ENCODE measurements at places on chromosomes 2 and 18. TPM values are rescaled to one million over a fixed set of nuclear protein-coding genes. Genes with fewer than 3 reads are reported as not detected.
A peak's percentile ranks its signal among the peaks of the same experiment; 100 is the strongest.

DNA sequence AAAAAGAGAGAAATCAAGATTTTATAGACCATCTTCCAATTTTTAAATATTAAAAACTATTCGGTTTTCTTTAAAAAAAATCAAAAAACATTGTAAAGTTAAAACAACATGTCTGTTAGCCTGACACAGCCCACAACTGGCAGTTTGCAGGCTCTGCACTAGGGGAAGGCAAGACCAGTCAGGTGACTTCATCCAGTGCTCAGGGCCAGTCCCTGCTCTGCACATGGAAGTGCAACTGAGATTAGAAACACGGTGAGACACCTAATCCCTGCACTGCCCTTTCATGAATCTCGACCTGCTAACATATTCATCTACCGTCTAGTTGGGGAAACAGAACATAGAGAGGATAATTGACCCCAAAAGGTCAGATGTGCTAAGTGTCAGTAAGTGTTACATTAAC, 135.2 kb downstream of the BARD1 start:
- DNase-seq, result no peak

- DNase-seq, result no peak
These were observed 46.7 kb downstream of the MGAT5 start for GRCh38 chr2:134300585-134300984.

- no peak for DNase-seq
These were observed 24.8 kb downstream of the IGFBP2 start for GRCh38 chr2:216657980-216658379.

DNA sequence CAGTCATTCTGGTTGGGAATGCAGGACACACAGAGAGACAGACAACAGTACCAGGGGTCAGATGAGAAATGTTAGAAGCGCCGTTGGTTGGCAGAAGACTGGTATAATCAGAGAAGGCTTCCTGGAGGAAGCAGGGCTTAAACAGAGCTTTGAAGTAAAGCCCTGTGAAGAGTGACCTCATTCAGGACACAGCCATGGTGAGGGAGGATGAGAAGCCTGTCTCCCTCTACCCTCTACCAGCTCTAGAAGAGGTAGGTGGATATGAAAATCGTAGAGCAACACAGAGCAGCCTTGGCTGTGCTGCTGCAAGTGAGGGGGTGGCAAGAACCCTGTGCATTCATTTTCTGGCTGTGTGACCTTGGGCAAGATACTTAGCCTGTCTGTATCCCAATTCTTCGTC, 14.2 kb downstream of the TET3 start:
- DNase-seq, result no peak

DNA sequence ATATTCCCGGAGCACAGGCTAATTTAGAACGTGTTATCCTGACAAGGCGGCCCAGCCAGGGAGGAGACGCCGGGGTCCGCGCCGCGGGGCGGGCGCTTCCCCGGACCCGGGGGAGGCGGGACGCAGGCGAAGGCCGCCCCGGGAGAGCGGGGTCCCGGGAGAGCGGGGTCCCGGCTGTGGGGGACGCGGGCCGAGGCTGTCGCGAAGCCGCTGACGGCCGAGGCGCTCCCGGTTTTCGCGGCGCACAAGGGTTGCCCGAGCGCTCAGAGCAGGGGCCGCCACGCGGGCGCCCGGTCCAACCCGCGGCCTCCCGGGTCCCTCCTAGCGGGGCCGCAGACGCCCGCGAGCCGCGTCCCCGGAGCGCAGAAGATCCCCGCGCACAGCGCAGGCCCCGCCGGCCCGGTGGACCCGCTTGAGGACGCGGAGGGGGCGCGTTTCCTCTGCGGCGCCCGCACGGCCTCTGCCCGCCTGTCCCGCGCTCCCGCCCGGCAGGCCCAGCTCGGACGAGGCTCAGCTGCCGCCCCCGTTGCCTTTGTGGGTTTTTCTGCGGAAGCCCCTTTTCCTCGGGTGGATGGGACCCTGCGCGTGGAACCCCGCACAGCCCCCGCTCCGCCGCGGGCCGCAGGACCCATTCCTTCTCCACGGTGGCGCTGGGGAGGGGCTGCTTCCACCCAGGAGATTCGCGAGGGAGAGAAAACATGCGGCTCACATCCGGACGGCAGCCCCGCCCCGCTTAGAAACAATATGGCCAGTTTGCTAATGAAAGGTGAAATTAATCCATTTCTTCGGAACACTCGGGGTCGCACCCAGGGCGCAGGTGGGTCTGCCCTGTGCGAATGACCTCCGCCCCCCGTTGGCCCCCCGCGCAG, 9.6 kb upstream of the KCNG2 start:
- DNase-seq, result no peak

- no peak for DNase-seq
These were observed 1.3 kb upstream of the TRIB2 start for GRCh38 chr2:12715258-12716031.

GRCh38 chr2:214830794-214831346, 21.4 kb upstream of the BARD1 start:
- DNase-seq, result no peak

GRCh38 chr2:102059151-102059550, 67.4 kb downstream of the IL1R2 start:
- DNase-seq, result no peak

- DNase-seq, result no peak
These were observed 416.2 kb downstream of the IRS1 start for GRCh38 chr2:226383461-226383860.

GRCh38 chr2:12819103-12819475, 102.4 kb downstream of the TRIB2 start:
- DNase-seq, result peak; percentile 50

DNA sequence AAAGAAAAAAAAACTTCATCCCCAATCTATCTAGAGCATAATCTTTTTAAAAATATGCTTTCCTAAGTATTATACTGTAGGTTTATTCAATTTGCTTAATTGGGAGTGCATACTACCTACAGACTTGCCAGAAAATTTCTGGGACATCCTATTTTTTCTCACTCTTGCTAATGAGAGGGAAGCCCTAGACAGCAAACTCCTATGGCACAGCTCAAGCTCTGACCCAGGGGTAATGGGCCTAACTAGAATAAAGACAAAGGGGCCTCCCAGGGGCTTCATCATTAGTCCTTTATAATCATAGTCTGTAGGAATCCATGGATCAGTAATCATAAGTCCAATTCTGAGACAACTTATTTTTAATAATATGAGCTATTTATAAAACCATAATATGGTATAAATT, 142.6 kb upstream of the ITGA4 start:
- DNase-seq, result no peak

- DNase-seq, result no peak
These were observed 137.8 kb upstream of the GYPC start for GRCh38 chr2:126518196-126518595.

DNA sequence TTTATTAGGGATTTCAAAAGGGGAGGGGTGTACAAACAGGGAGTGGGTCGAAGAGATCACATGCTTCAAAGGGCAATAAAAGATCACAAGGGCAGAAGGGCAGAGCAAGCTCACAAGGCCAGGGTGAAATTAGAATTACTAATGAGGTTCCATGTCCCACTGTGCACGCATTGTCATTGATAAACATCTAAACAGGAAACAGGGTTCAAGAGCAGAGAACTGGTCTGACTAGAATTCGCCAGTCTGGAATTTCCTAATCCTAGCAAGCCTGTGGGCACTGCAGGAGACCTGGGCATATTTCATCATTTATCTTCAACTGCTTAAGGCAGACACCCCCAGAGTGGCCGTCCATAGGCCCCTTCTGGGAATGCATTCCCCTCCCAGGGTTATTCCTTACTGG, 408.2 kb downstream of the ZNF804A start:
- DNase-seq, result no peak

GRCh38 chr2:40483549-40484243, 31.8 kb upstream of the SLC8A1 start:
- no peak for DNase-seq

DNA sequence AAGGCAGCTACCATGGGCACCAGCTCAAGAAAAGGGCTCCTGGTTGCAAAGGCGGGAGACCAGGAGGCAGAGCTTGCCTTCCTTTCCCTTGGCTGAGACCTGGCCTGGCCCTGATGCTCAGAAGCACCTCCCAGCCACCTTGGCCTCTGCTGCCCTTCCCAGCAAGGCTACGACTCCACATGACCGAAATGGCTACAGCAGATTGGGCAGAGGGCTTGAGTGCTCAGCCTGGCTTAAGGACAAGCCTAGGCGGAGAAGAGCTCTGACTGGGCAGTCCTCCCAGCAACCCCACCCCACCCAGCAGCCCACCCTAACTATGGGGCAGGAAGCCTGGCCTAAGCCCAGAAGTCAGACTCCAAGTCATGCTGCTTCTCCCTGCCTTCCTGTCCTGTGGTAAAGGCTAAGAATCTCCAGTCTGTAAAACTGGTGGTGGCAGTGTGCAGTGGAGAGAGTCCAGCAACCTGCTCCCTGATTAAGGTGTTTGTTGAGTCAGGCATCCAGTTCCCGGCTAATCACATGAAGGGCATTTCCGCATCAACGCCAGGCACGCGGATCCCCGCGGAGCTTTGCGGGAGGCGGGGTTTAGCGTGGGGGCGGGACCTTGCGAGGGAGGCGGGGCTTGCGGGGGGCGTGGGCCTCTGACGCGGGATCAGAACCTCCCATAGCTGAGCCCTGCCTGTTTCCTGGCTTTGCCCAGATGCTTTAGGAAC, 256.0 kb downstream of the BCL11A start:
- DNase-seq, result no peak

DNA sequence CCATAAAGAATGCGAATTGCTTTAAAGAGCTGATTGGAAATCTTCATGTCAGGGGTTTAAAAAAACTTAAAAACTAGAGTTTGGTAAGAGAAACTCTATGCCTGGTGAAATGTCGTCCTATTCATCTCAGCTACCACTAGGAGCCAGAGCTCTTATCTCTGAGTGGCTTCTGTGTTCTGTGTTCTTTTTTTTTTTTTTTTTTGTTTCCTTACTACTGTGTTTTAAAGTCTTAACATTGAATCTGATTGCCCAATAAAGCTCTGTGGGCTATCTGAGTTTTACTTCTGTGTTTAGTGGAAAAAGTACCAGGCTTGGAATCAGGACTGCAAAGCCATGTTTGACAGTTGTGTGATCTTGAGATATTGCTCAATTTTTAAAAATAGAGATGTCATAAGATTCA, 494.8 kb downstream of the RIT2 start:
- DNase-seq, result no peak

DNA sequence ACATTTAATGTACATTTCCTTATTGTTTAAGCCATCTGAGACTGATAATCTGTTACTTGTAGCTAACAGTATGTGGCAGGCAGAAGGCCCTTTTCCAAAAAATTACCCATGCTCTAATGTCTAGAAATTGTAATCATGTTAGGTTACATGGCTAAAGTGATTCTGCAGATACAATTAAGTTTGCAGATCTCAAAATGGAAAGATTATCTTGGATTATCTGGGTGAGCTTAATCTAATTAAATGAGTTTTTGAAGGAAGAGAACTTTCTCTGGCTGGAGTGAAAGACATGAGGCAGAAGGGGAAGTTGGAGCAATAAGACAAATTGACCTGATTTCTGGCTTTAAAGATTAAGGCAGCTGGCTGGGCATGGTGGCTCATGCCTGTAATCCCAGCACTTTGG, 76.3 kb downstream of the MBD2 start:
- no peak for DNase-seq

DNA sequence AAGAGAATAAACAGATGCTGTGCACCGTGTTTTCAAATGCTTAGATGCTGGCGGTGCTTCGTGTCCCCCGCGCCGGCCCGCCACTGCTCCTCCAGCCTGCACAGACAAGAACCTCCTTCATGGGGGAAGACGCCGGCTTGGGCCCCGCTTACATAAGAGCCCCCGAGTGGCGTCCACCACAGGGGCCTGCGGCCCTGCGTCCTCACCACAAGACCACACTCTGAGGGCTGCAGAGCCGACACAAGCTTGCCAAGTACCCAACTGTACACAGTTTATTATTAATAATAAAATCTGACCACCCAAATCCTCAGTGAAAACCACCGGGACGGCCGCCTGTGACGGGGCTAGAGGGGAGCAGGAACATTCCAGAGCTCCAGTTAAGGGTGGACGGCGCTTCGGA, 232.2 kb downstream of the HDAC4 start:
- no peak for DNase-seq

GRCh38 chr2:127632592-127633489, 13.1 kb upstream of the GPR17 start:
- no peak for DNase-seq

DNA sequence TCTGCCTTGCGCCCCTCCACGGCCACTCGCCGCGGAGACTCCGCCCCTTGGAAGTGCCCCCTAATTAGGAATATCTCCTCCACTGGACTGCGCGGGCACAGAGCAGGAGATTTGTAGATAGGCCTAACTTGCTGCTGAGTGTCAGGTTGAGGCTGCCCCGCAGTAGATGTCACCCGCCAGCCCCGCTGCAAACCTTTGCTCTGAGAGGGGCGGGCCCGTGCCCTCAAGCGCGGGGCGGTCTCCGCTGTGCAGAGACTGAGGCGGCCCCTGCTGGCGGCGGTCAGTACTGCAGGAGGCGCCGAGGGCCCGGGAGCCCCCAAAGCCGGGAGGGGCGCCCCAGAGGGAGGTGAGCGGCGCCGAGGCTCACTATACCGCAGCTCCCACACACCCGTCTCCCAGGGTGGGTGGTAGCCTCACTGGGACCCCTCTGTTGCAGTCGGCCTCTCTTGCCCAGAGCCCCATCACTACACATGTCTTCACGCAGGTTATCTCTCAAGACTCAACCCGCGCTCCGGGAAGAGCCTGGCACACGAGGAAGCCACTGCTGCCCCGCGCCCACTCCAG, 2.9 kb upstream of the NEURL3 start:
- DNase-seq, result peak; percentile 79

GRCh38 chr2:11477994-11478393, 12.0 kb upstream of the E2F6 start:
- DNase-seq, result peak; percentile 99

DNA sequence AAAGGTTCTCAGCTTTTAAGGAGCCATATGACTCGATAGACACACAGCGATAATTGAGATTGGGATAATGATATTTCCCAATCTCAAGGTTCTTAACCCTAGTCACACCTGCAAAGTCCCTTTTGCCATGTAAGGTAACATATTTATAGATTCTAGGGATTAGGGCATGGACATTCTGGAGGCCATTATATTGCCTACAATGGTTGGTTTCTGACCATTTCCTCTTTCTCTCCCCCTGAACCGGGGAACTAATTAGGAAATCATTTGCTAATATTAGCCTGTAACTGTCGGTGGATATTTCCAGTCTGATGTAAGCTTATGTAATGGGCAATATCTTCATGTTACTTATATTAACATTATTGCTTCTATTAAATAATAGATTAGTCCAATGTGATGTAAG, 40.8 kb upstream of the ARHGAP15 start:
- DNase-seq, result no peak

Gene HK2
- 79.9 TPM for total RNA-seq

Gene SLC4A5
- 3.0 TPM for total RNA-seq

Gene ZAP70
- 4.9 TPM for total RNA-seq

Gene DNAJC27
- 7.2 TPM for total RNA-seq

Gene DCDC2C
- total RNA-seq, result 0.31 TPM

Gene GALM
- 28.0 TPM for total RNA-seq

Gene IMMT
- total RNA-seq, result 64.7 TPM

Gene ACTR2
- total RNA-seq, result 56.4 TPM

Gene SLC25A52
- not detected for total RNA-seq

Gene LRRC30
- not detected for total RNA-seq

Gene KCNJ13
- total RNA-seq, result not detected

Gene CXCR1
- 0.63 TPM for total RNA-seq

Data from omental fat pad (tissue), 4 donors.